ENCODE measurements at places on chromosomes 6 and 20.

DNA sequence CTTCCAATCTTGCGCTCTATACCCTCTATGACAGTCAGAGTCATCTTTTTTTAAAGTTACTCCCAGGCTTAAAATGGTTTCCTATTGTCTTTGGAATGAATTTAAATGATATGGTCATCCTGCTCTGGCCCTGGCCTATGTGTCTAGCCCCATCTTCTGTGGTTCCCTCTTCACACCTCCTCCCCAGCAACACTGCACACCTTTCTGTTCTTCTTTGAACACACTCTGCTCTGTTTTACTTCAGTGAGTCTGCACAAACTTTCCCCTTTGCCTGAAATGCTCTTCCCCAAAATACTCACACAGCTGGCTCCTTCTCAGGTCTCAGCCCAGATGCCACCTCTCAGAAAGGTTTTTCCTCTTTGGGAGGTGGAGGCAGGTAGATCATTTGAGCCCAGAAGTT lies 132.7 kb downstream of the FYN start:
- DNase-seq = no peak

DNA sequence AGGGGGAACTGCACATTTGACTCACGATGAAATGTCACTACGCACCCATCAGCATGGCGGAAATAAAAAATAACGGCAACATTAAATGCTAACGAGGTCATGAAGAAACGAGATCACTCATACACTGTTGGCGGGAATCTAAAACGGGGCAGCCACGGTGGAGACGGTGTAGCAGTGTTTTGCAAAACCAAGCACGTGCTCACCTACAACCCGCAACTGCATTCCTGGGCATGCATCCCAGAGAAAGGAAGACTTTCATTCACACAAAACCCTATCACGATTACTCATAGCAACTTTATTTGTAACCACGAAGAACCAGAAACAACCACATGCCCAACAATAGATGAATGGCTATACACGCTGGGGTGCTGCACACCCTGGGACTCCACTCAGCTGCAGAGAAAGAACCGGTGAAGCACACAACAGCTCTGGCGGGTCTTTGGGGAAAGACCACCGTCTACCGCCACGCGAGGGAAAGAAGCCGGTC lies 77.0 kb downstream of the YTHDF1 start:
- no peak for DNase-seq

DNA sequence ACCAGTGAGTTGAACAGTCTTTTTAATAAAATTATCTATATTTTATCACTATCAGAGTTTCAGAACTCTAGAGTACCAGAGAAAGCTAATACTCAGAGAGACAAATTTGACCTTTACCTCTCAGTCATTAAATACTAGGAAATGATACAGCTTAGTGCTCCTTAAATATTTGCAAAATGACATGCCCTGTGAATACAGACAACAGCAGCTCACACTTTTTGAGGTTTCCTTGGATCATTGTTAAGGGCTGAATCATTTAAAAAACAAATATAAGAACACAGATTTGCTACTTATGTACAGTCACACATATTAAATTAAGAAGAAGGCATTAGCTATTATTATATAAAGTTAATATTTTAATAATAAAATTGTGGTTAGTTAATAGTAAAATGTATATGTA lies 1158.7 kb upstream of the EYS start:
- no peak for DNase-seq

- no peak for DNase-seq
These were observed 7.1 kb downstream of the ALDH5A1 start for GRCh38 chr6:24501914-24502313.

GRCh38 chr6:127458817-127459216 lies 372 bp downstream of the KIAA0408 start:
- DNase-seq = no peak

DNA sequence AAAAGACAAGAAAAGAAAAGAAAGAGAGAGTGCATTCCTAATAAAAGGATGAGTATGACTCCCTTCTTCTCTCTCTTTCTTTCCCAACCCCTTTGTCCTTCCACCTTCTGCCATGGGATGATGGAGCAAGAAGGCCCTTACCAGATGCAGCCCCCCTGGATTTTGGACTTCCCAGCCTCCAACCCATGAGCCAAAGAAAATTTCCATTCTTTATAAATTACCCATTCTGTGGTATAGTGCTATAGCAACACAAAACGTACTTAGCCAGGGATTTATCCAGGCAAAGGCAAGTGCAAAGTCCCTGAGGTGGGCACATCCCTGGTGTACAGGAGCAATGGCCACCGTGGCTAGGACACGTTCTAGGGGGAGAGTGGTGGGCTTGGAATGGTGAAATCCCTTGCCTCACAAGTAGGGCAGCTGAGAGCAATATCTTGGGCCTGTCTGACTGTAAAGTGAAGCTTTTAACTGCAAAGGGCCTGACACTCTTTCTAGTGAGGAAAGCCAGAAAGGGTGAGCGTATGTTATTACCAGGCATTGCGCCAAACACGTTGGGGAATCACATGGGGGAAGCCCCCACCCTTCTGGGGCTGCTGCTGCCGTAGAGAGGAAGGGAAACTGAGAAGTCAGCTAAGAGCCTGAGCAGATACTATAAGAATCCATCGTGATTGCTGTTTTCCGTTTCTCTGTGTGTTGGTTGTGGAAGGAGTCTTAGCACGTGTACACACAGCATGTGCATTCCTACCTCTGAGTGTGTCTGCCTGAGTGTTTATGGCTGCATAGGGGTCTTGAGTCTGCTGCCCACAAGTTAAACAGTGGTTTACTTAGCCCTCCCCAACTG lies 50.7 kb upstream of the SIRPA start:
- no peak for DNase-seq

DNA sequence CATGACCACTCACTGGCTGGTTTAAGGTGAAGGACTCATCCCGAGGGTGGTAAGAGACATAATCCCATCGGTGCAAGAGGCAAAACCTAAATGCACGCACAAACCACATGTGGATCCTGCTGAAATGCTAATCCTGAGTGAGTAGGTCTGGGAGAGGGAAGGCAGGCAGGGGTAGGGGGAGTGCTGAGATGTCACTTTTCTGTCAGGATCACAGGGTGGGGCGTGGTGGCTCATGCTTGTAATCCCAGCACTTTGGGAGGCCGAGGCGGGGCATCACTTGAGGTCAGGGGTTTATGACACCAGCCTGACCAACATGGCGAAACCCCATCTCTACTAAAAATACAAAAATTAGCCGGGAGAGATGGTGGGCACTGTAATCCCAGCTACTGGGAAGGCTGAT lies 97.7 kb upstream of the SRSF6 start:
- no peak for DNase-seq

DNA sequence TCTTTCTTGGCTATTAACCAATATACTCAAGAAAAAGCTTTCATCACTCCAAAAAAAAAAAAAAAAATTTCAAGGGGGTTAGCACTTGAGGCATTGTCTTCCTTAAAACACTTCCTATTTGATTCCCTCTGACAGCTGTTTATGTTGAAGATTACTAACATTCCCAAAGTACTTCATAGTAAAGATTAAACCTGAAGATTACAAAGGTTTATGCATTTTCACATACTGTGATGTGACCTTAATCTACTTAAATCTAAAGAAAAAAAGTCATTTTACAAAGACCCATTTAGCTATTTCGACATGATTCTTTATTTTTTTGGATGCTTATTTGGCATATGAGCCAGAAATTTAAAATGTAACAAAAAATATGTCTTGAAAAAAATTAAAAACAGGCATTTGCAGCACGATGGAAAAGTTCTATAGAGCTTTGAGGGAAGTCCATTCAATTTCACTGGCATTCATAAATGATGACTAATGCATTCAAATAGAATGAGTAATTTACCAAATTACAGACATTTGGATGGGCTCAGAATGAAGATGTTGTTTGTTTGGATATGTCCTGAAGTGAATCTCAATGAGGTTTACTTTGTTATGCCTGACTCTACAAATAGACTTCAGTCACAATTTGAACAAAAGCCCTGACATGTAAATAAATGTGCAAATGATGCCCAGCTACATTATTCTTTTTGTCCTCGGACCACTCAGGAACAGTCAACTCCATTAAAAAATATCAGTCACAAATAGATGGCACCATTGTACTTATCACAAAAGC lies 674.6 kb upstream of the MARCKS start:
- DNase-seq = no peak

- no peak for DNase-seq
These were observed 991.8 kb upstream of the ADGRB3 start for GRCh38 chr6:67643281-67643680.

- DNase-seq = no peak
These were observed 236.3 kb upstream of the ZNF217 start for GRCh38 chr20:53829724-53830521.

- no peak for DNase-seq
These were observed 207.0 kb downstream of the CDC5L start for GRCh38 chr6:44594481-44594880.

DNA sequence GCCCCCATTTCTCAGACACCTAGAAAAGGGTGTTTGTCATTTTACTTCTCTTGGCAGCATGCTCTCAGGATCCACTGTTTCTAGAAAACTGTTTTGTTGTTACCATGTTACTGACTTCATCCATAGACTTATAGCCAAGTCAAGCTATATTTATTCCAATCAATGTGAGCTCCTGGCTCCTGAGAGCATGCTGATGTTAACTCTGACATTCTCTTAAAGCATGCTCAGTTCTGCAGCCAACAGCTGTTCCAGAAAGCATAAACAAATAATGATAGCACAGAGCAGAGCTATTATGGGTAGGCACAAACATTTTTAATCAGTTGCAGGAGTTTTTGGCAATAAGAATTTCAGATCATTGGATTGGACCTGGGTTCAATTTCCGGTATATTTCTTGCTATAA lies 92.4 kb upstream of the CEP85L start:
- no peak for DNase-seq

DNA sequence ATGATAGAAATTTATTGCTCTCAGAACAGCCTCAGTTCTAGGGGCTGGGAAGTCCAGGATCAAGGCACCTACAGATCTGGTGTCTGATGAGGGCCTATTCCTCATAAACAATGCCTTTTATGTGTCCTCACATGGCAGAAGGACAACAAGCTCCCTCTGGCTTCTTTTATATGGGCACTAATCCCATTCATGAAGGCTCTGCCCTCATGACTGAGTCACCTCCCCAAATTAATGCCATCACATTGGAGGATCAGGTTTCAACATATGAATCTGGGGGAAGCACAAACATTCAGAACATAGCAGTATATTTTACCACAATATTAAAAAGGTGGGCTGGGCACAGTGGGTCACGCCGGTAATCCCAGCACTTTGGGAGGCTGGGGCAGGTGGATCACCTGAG lies 58.5 kb upstream of the CCN6 start:
- DNase-seq = no peak

DNA sequence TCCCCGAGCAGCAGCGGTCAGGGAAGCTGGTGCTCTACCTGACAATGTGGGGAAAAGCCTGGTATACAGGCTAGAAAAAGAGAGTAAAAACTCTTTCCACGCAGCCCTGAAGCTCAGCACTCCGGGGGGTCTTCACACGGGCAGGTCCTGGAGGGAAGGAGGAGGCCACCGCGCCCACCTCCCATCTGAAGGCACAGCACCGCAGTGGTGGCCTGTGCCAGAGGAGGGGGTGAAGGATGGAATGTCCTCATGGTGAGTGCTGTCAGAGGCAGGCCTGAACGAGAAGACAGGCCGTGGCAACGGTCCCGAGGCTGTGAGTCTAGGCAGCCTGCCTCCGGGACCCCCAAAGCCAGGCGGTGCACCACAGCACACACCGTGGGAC lies 5.8 kb downstream of the SLC2A4RG start:
- DNase-seq = no peak

- no peak for DNase-seq
These were observed 28.4 kb upstream of the SIRPA start for GRCh38 chr20:1866834-1867233.

DNA sequence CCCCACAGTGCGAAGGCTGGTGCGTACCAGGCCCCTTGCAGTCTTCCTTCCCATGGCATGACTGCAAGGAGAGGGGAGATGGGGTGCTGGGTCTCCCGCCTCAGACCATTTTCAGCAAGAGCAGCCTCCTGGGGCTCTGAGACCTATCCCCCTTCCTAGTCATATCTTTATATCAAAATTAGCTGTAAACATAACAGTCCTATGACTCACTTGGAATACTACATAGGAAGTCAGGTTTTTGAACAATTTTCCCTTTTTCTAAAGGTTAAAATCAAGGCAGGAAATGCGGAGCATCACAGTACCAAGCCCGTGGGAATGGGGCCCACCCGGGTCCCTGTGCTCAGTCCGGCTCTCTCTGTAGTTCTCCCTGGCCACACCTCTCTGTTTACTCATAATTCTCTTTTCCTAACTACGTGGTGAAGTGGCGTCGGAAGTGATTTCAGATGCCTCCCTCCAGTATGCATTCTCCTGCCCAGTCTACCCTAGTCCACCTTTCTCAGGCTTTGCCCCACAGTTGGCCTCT lies 109.8 kb upstream of the TMEM170B start:
- no peak for DNase-seq
